ENCODE measurements at places on chromosomes 3 and 15. TPM values are rescaled to one million over a fixed set of nuclear protein-coding genes. Genes with fewer than 3 reads are reported as not detected.

C3orf49 gene
- not detected for total RNA-seq

CISH gene
- 0.63 TPM for total RNA-seq

ABHD6 gene
- total RNA-seq = 33.8 TPM

TM6SF1 gene
- total RNA-seq = 15.0 TPM

CELSR3 gene
- total RNA-seq = 67.9 TPM

PLSCR4 gene
- 7.5 TPM for total RNA-seq

CYP1A2 gene
- total RNA-seq = not detected

CERS3 gene
- total RNA-seq = 0.63 TPM
